ENCODE measurements at places on chromosomes 1 and 21.

- no peak for DNase-seq
These were observed 227.4 kb downstream of the SDCCAG8 start for GRCh38 chr1:243483071-243483771.

GRCh38 chr1:185440877-185441276, 123.8 kb upstream of the IVNS1ABP start:
- no peak for DNase-seq

GRCh38 chr1:197696372-197696771, 78.9 kb downstream of the DENND1B start:
- DNase-seq, result no peak

GRCh38 chr1:164891615-164892014, 332.6 kb downstream of the PBX1 start:
- DNase-seq, result no peak

DNA sequence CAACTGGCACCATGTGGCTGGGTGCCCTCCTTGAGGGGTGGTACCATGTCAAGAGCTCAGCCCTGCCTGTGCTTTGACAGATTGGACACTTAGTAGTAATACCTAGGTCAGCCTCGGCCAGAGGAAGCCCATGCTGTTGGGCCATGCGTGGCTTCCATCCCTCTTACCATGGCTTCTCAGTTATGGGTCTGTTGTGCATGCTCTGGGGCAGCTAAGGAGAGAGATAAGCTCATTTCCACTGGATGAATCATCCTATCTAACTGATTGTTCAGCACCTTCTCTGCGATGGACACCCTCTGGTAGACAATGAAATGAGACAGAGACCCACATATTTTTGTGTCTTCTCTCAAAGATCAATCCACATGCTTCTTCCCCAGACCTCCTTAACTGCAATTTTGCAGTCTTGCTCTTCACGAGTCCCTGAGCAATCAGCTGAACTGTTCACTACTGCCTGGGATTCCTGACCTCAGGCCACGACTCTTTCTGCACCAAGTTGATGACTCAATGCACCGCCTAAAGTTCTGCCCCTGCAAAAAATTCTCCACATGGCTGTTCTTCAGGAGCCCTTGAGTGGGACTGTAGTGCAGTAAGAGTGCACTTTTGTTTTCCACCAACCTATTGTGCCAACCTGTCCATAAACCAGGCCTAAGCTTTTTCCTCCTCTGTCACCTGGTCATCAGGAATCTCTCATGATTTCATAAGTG, 6.9 kb upstream of the TRIM62 start:
- DNase-seq, result no peak

- no peak for DNase-seq
These were observed 35.2 kb downstream of the ZNF670 start for GRCh38 chr1:247043406-247043805.

DNA sequence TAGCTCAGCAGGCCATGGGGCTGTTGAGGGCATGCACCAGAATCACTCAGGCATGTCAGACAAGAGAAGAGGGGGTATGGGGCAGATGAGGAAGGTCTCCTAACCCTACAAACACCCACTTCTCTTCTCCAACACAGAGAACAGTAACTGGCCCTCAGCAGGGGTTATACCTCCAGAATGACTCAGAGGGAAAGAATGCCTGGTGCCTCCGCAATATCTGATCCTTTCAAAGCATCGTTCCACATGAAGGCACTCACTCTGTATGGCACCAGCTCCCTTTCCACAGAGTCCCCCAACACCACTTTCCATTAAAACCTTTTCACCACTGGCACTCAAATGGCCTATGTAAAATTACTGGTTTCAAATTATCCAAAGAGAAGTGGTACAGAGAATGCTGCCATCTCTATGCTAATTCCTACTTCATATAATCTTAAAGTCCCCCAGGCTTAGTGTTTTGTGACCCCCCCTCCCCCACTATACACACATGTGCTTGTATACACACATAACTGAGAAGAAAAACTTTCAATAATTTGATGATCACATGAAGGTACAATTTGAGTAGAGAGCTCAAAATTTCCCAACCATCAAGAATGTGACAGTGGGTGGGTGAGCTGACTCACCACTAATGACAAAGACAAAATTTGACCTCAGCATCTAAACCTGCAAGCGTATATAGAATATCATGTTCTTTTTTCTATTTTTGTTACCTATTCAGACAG, 91.5 kb downstream of the SIPA1L2 start:
- no peak for DNase-seq

- DNase-seq, result no peak
These were observed 53.3 kb downstream of the AKNAD1 start for GRCh38 chr1:108803548-108803947.

GRCh38 chr21:14926186-14926585, 138.6 kb downstream of the NRIP1 start:
- DNase-seq, result no peak

- DNase-seq, result no peak
These were observed 96.3 kb upstream of the ST6GALNAC5 start for GRCh38 chr1:76770979-76771378.

DNA sequence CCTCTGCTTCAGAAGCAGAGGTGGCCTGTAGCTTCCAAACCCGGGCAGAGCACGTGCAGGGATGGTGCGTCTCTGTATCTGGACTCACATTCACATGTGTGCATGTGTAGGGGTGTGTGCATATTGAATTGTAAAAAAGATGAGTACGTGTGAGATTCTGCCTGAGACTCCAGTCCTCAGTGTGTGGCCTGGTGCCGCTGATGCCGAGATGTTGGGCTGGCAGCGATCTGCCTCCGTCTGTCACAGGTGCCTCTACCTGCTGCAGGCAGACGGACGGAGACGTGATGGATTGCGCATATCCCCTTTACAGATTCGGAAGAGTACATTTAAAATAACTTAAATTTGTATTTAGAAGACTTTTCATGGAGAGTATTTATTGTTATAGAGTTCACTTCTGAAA, 53.6 kb downstream of the ADARB1 start:
- no peak for DNase-seq

DNA sequence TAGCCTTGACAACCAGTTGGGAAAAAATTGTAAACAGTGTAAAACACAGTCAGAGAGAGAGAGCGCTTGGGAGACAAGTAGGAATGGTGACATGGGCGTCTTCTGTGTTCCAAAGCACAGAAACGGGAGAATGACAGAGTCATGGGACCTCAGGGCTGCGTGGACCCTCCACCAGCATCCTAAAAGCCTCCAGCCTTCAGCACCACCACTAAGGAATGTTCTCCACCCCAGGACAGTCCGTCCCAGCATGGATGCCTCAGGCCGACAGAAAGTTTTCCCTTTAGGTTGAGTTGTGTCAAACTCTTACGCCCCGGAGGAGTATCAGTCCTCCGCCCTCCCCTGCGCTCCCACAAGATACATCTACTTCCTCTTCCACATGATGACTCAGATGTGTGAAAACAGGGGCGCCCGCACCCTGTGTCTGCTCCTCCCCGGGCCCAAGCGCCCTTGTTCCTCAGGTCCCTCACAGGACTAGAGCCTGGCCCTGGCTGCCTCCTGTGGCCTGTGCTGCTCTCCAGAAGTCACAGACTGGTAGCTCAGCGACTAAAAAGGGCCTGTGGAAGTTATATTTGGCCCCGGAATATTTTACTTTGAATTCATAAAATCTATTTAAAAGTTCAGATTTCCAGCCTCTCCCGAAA, 63.9 kb upstream of the EFHD2 start:
- DNase-seq, result peak; percentile 29

DNA sequence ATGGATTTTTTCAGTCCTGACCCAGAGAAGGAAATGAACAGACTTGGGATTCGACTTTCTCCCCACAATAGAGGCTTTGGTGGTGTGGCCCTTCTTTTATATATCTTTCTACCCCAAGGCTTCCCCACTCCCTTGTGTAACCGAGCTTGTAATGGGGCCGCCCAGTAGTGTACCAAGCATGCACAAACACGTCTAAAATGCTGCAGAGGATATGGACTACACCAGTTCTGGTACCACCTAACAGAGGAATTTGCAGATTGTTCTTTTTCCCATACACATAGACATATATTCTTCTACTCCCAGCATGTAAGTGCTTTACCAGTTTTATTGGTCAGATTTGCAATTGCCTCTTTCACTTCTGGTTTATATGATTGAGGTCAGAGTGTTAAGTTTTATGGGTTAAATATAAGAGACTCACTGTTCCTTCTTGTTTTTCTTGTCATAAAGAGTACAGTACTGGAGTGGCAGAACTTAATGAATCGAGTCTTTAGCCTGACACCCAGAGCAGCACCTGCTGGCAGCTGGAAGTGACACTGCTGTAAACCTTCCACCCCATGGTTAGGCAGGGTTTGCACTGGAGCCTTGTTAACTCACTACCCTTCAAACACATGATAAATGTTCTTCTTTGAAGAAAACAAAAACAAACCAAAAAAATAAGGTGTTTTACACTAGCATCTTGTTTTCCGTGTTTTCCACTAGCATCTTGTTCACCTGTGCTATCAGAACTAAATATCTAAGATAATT, 198.6 kb downstream of the PTPRC start:
- no peak for DNase-seq

- no peak for DNase-seq
These were observed 10.7 kb downstream of the HES2 start for GRCh38 chr1:6409053-6409452.

GRCh38 chr21:37368541-37369279, 2.1 kb downstream of the DYRK1A start:
- no peak for DNase-seq

GRCh38 chr1:199616947-199617346, 410.6 kb upstream of the NR5A2 start:
- DNase-seq, result no peak

DNA sequence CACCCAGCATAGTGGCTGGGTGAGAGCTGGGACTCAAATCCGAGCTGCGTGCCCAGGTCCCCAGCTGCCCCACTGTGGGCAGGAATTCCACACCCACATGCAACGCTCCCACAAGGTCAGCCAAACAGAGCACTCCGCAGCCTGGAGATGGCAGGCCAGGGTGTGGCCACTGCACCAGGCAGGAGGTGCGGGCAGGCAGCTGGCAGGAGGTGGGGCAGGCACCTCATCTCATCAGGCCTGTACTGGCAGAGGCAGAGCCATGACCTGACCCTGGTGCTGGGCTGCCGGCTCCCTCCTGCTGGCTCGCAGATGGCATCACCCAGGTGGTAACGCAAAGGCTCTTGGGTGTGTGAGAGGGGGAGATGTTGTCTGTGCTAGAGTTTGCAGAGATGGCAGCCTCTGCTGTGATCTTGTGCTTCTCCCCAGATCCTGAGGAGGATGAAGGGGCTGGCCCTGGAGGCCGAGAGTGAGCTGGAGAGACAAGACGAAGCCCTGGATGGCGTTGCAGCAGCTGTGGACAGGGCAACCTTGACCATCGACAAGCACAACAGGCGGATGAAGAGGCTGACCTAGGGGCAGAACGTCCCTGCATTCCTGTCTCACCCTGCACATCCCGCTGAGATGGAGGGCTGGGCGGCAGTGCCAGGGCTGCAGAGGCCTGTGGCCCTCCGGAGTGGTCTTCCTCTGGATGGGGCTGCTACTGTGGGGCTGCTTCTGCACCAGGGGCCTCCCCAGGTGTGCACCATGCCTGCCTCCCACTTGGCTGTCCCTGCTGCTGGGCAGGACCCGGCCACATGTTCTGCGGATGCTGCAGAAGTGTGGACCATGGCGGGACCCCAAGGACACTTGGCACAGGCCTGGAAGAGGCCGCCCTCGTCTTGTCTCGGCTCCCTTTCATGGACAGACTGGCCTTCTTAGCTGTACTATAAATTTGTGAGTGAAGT, 35.1 kb upstream of the PRSS38 start:
- DNase-seq, result no peak

DNA sequence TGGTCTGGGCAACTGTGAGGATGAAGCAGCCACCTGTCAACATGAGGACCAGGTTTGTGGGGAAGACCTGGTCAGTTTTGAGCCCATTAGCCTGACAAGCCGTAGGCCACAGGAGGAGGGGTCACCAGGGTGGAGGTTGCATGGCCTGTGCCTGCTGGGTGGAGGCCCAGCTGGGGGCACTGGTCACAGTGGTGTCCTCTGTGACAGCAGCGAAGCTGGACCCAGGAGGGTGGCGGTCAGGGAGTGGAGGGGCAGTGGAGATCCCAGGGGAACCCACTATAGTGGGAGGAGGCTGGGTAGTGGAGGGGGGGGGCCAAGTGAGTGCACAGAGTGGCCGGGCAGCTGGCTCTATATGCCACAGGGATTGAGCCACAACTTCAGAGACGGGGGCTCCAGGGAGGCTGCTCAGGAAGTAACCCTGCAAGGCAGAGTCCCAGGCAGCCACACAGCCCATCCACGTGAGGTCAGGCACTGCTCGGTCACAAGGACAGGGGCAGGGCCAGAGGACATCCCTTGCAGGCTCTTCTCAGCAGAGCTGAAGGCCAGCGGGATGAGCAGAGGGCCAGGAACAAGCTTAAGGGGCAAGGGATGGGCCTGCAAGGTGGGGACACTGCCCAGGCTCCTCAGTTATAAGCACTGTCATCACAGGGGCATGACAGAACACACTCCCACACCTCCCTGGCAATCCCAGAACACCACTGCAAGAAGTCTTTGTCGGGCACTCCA, 2.3 kb upstream of the C1orf35 start:
- DNase-seq, result no peak

- no peak for DNase-seq
These were observed 132.9 kb upstream of the DPYD start for GRCh38 chr1:98053471-98054366.

Measured in tibial nerve (tissue), 4 donors.